ENCODE measurements at places on chromosomes 5 and 9.

GRCh38 chr9:88536951-88537760 is 2.2 kb downstream of the NXNL2 start:
- peak; percentile 22 for DNase-seq

DNA sequence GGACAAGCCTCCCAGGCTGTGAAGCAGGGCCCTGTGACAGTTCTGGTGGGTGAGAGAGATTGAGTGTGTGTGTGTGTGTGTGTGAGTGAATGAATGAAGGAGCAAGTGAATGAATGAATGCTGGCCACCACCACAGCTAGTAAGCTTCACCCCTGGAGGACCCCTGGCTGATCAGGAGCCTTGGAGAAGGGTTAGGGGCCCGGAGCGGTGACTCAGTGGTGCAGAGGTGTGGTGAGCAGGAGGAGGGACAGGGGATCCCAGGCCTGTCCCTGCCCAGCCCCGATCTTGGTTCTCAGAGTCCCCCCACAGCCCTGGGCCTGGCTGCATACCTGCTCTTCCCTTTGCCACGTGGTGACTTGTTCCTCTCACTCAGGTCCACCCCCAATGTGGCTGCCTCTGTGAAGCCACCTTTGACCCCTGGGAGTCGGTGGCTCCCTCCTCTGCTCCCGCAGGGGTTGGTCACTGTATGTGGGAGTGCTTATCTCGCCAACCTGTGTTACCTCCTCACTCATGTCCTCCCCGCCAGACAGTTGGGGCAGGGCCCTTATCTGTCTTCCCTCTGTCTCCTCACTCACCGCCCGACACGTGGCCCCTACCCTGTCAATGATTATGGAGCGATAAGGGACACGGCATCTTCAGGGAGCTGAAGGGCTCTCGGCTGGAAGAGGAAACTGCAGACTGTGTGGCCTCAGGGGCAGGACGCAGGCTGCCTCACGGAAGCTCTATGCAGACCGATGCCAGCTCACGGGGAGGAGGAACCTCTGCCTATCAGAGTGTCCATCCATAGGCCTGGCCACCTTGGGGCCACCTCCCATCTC is 99.9 kb upstream of the PITX1 start:
- DNase-seq: no peak

DNA sequence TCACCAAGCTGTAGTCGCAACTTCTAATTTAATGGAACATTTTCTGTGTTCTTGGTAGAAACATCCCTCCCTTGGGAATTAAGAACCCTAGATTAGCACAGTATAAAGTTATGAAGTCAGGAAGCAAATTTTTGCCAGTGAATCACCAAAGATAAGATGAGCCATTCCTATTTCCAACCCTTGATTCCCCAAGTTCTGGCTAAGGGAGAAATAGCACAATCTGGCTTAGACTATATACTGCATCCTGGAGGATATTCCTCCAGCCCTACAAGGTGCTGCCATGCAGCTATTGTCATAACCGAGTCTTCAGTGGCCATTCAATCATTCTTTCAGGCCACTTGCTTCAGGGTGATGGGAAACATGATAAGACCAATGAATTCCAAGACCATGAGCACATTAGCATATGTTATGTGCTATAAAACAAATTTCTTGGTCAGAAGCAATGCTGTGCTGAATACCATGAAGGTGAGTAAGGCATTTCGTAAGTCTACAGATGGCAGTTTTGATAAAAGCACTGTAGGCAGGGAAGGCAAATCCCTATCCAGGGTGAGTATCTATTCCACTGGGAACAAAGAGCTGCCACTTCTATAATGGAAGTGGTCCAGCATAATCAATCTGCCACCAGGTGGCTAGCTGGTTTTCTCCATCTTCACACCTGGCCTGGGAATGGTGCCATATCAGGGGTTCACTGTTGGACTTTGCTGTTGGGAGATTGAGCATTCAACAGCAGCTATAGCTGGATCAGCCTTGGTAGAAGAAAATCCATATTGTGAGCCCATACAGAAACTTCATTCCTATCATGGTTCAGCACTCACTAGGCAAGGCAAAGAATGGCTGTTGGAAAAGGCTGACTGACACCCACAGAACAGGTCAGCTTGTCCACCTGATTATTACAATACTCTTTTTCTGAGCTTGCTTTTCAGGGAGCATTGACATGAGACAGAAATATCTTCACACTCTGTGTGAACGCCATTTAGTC is 19.6 kb upstream of the ARL15 start:
- DNase-seq: peak; percentile 96

DNA sequence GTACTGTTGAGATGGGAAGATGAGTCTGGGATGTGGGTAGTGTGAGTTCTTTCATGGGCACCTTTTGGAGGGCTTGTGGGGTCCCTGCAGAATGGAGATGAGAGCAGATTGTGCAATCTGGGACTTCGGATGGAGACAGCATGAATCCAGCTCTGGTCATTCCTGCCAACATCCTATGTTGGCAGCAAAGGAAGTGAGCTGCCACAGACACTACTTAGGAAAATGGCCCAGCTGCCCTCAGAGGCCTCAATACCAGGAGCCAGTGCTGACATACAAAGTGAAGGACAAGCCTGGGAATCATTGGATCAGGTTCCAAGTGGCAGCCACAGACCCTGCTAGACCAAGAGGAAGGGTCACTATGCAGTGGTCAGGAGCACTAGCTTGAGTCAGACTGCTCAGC is 402.8 kb downstream of the CDK5RAP2 start:
- DNase-seq: no peak

Measured in HCEC 1CT (cell line).